Left kidney (tissue), 8 donors: ENCODE measurements at places on chromosomes 16 and 17.

DNA sequence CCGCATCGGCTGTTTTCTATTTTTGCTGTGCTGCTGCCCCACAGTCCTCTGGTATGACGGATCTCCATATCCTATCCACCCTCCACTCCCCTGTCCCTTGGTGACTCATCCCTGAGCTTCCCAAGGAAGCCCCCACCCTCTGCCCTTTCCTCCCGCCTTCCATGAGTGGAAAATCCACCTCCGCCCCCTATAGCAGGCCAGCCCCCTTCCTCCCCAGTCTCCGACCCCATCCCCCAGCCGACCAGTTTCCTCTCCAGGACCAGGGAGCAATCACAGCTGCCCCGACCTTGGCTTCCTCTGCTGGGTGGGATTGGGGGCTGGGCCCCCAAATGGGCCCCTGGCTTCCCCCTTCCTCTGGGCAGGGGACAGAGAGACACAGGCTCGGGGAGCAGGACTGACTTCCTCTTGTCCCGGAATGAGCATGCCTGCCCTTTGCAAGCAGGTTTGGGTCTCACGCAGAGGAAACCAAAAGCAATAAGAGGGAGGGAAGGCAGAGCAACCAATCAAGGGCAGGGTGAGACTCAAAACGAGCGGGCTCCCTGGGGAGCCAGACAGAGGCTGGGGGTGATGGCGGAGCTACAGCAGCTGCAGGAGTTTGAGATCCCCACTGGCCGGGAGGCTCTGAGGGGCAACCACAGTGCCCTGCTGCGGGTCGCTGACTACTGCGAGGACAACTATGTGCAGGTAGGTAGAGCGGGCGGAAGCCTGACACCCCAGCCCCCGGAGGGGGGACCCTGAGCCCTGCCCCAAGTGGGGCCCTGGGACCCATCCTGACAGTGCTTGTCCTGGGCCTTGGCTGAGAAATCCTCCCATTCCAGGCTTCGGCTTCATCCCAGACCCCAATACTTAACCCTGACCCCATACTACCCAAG, at the start of the genes ABI3 and GNGT2:
Gene ABI3, plus strand, starts transcription at position 550 of the 872 bp plus-strand sequence. Its CDS starts 18 bp downstream, at position 568.
Gene GNGT2, minus strand, starts transcription at position 417 of the 872 bp plus-strand sequence. CDS start 3,152 bp downstream, outside the sequence.
- DNase-seq, result no peak

DNA sequence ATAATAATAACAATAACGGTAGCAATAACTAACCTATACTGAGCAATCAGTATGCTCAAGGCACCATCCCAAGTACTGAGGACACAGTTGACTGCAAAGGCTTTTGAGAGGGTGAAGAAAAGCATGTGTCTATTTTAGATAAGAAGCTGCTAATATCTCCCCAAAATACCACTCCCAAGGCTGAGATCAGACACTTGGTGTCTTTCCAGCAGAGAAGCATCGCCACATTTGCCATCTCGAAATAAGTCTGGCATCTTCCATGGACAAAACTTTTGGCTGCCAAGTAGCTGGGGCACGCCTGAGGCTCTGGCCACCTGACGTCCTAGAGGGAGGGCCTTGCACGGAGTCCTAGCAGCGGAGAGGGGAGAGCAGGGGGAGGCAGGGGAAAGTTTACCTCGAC, 39.0 kb downstream of the ZNF423 start:
- no peak for DNase-seq

- no peak for DNase-seq
Observed at GRCh38 chr16:57299009-57299718, 14.7 kb upstream of the PLLP start.

GRCh38 chr16:16037521-16037920, 88.1 kb downstream of the ABCC1 start:
- no peak for DNase-seq

DNA sequence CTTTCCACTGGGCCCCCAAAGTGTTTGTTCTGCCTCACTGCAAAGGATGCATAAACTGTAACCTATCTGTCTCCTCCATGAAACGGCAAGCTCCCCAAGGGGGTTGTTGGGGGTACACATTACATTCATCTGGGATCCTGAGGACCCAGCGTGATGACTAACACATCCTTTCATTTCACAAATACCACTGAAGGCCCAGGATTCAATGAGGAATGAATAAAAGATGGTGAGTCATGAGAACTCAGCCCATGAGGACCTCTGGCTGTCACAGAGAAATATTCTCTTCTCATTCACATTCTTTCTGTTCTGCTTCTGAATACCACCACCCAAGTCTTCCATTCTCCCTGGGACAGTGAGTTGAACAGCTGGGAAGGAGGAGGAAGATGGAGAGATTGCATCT, 149.8 kb downstream of the RBFOX3 start:
- DNase-seq, result no peak
